Right renal pelvis (tissue), 4 donors: ENCODE measurements at places on chromosomes 7 and 10. TPM values are rescaled to one million over a fixed set of nuclear protein-coding genes. Genes with fewer than 3 reads are reported as not detected.
A peak's percentile ranks its signal among the peaks of the same experiment; 100 is the strongest.

KBTBD2 gene
- 61.4 TPM for polyA plus RNA-seq

CDNF gene
- polyA plus RNA-seq: 2.6 TPM

COL1A2 gene
- polyA plus RNA-seq: 833 TPM

DNA sequence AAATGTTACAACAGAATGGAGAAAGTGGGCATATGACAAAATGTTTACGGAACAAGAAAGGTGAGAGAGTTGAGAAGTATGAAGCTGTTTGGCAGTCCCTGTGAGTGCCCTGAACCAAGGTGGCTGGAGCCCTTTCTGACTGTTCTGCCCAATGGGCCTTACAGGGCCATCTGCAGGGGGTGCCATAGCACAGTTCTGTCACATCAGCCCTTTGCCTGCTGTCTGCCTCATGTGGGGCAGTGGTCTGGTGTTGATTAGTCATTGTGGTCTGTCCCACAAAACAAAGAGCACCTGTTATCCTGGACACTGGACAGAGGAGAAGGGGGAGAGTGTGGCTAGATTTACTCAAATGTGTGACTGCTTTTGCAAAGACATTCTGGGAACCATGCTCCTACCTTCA is 51.5 kb upstream of the OSBPL3 start:
- no peak for DNase-seq

DNA sequence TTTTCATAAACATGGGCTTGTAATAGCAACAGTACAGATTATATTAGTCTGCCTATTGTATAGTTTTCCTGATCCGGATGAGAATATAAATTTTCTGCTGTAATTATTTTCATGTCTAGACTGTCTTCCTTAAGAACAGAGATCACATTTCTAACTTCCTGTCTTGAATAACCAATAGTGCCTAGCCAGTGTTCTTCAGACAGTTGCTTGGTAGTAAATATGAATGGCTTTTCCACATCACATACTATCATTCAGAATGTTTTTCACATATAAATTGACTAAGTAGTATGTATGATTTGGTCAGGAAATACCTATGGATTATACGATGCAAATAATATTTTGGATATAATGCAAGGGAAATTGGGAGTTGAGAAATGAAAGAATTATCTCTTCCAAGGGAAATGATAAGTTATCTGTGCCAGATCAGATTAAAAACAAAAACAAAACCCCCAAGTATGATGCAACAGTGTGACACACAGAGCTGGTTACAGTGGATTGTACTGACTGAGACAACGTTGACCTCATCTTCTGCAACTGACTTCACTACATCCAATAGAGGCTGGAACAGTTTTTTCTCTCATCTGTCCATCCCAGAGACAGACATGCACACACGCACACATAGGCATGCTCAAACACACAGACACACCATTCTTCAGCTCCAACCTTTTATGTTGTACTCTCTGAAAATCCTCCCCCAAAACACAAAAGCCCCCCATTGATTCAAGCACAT is 16.4 kb downstream of the ITGA8 start:
- DNase-seq: no peak

GRCh38 chr10:43229208-43230061 is 37.4 kb downstream of the RASGEF1A start:
- DNase-seq: no peak

- DNase-seq: no peak
Observed at GRCh38 chr7:251446-252175, 38.4 kb upstream of the FOXL3 start.

DNA sequence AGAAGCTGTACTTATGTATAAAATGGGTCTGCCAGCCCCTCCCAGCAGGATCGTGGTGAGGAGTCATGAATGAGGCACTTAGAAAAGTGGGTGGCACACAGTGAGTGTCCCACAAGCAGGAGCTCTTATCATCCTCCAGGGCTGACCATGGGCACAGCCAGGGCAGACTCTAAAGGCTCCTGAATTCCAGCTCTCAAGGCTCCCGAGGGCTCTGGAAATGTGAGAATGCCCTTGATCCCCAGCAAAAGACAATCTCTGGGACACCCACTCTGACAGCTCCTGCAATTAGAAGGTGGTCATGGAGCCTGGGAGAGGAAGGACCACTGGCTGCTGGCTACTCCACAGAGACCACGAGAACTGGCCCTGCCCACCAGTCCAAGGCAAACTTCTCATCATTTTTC is 1.6 kb downstream of the VSTM4 start:
- DNase-seq: no peak

- DNase-seq: no peak
Observed at GRCh38 chr10:4837551-4837950, 11.5 kb downstream of the AKR1E2 start.

GRCh38 chr10:110859206-110859972 is 12.3 kb upstream of the PDCD4 start:
- DNase-seq: no peak

GRCh38 chr7:134458341-134458805 is 527 bp downstream of the AKR1B1 start:
- peak; percentile 23 for DNase-seq
